ENCODE measurements at places on chromosomes 2 and 18.
A peak's percentile ranks its signal among the peaks of the same experiment; 100 is the strongest.

DNA sequence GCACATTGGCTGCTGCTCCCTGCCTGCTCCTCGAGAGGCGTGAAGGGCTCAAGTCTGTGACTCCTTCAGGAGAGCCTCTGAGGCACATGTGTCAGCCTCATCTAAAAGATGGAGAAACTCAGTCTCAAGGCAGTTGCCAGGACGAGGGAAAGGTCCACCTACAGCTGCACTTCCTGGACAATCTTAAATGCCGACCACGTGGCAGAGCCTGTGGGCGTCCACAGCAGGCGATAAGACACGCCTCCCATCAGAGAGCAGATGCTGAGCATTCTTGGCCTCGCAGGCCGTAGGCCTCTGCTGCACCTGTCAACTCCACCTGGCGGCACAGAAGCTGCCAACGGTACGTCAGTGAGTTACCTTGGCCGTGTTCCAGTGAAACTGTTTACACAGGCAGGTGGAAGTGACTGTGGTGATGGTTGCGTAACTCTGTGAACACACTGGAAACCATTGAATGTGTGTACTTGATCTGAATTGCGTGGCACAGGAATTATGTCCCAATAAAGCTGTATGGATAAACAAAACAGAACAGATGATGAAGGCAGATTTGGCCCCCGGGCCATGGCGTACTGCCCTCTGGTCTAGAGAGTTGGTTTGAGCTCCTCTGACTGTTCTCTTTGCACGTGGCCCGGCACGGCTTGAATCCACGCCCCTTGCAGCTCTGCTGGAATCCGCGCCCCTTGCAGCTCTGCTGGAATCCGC, 114.5 kb downstream of the RNF144A start:
- DNase-seq = no peak

GRCh38 chr18:75241705-75242104, 31.1 kb downstream of the TSHZ1 start:
- no peak for DNase-seq

- DNase-seq = peak; percentile 20
These were observed 122.1 kb downstream of the DTNB start for GRCh38 chr2:25551316-25551715.

DNA sequence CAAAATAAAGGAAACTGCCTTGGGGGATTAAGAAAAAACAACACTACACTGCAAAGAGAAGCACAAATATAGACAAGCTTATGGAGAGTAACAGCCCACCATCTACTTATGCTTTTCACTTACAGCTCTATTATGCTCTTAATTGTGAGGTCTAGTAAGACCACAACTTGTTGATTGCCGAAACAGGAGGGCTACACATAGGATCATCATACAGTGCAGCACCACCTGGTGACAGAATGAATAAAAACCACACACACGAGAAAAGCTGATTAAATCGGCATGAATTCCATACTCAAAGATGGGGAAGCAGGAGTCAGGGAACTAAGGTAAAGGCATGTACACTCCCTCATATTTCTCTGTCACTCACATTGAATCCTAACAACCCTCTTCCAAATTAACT, 259.2 kb downstream of the IKZF2 start:
- peak; percentile 71 for DNase-seq

GRCh38 chr2:10300328-10300920, 2.3 kb upstream of the HPCAL1 start:
- DNase-seq = no peak
